Stimulated activated CD8-positive, alpha-beta memory T cell treated with anti-CD3 and anti-CD28 coated beads, Interleukin-15, amount 100 ng/mL, for 1 hour (primary cell): ENCODE measurements at places on chromosomes 2 and 18.

- DNase-seq, result no peak
Measured at GRCh38 chr2:9641641-9642040, 10.8 kb upstream of the YWHAQ start.

GRCh38 chr2:1664076-1664605 is 80.2 kb downstream of the PXDN start:
- no peak for DNase-seq

GRCh38 chr2:235059161-235059560 is 107.3 kb downstream of the SH3BP4 start:
- no peak for DNase-seq

DNA sequence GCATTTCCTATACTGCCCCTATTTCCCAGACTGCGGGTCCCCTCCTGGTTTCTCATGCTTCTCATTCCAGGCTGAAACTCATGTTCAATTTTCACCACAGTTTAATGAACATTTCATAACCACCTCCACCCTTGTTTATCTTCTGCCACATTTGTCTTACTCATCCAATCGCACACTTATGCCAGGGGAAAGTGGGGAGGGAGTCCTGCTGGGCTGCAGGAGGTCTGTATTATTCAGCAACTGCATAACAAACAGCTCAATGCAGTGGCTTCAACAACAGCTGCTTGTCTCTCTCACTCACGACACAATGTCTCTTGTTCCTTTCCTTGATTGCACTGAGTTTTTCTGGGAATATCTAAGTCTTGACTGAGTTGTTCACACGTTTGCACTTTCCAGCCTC is 106.0 kb downstream of the ZNF519 start:
- no peak for DNase-seq

- DNase-seq, result no peak
Measured at GRCh38 chr18:73615506-73615905, 532.1 kb downstream of the FBXO15 start.

DNA sequence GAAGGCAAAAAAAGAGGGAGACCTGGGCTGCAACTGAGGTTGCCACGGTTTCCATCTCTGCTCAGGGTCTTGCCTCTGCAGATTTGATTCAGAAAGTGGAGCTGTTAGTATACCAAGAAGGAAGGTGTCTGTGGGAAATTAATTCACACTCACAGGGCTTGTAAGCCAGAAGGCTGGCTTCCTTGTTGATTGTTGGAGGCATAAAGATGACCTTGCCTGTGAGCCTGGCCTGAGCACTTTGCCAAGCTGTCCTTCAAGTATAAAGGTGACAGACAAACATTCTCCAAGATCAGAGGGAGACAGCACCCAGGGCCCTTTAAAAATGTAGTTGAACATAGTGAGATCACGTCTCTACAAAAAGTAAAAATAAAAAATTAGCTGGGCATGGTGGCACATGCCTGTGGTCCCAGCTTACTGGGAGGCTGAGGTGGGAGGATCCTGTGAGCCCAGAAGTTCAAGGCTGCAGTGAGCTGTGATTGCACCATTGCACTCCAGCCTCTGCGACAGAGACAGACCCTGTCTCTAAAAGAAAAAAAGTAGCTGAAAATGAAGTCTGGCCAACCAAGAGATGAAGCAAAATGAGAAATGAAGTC is 91.2 kb upstream of the UXS1 start:
- no peak for DNase-seq

DNA sequence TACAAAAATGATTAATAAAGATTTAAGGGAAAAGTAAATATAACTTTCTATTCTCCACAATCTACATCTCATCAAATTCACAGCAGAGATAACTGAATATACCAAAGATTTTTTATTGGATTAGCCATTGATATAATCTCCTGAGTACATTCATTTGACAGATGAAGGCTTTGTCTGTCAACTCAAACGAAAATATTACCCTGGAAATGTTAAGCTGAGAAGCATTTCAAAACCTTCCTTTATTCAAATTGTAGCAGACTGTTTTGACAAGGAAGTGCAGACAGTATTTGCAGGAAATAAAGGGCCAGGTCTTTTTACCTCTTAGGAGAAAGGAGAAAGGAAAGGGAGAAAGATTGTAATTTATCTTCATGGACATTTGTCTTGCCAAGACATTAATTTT is 473.5 kb downstream of the TMEM182 start:
- no peak for DNase-seq

DNA sequence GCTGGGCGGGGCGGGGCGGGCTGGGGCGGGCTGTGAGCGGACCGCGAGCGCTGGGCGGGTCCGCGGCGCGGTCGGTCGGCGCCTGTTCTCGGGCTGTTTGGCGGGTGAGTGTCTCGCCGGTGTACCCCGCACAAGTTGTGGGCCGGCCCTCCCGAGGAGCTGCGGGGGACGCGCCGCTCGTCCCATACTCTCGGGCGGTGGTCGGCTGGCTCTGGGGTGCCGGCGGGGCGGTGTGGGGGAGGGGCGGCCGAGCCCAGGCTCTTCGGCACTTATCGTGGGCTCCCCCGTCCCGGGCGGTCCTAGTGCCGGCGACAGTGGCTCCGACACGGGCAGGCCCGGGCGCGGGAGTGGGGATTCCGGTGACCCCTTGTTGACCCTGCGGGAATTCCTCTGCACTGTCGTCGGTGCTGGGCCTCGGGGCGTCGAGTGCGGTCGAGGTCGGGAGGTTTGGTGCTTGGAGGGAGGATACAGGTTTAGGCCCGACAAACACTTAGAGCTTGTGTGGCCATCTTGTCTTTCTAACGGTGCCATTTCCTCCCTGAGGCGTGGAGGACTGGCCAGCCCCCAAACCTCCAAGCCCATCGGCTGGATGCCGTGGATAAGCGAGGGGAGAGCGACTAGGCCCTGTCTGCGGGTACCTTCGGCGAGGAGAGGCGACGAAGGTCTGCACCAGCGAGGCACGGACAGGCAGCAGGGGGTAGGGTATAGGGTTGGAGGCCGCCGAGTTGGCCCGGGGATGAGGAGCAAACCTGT is at the start of gene SEPTIN2:
TSS of gene SEPTIN2 (plus strand) at position 47 of the 753 bp plus-strand sequence. CDS start 8,308 bp downstream, outside the sequence.
- DNase-seq, result peak; percentile 55

DNA sequence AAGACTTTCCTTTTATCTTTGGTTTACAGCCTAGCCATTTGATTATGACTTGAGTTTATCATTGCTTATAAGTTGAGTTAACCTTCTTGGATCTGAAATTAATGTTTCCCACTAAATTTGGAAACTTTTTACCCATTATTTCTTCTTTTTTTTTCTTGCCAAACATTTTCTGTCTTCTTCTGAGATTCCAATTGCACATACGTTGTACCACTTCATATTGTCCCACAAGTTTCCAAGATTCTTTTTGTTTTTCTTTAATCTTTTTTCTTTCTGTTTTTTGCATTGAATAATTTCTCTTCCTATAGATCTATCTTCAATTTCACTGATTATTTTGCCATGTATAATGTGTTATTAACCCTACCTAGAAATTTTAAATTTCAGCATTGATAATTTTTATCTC is 18.6 kb downstream of the LONRF2 start:
- DNase-seq, result no peak

DNA sequence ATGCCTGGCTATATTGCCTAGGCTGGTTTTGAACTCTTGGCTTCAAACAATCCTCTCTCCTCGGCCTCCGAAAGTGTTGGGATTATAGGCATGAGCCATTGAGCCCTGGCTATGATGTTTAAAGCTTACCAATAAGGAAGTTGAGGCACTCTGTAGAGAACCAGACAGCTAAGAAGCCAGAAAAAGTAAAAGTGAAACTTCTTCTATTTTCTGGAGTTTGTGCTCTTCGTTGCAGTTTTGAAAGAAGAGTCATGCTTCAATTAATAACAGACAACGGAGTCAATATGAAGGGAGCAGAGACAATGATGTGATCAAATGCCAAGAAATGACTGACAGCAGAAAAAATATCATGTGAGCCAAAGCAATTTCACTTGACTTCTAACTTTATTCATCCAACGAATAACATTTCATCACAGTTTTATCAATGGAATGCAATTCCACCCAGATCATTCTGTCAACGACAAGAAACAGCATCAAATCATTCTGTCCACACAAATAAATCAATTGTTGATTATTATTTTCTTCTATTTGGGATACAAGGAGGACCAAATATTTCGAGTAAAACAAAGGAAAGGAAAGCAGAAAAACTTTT is 175.5 kb upstream of the CELF4 start:
- no peak for DNase-seq

GRCh38 chr2:227933884-227934283 is 62.5 kb downstream of the DAW1 start:
- no peak for DNase-seq

DNA sequence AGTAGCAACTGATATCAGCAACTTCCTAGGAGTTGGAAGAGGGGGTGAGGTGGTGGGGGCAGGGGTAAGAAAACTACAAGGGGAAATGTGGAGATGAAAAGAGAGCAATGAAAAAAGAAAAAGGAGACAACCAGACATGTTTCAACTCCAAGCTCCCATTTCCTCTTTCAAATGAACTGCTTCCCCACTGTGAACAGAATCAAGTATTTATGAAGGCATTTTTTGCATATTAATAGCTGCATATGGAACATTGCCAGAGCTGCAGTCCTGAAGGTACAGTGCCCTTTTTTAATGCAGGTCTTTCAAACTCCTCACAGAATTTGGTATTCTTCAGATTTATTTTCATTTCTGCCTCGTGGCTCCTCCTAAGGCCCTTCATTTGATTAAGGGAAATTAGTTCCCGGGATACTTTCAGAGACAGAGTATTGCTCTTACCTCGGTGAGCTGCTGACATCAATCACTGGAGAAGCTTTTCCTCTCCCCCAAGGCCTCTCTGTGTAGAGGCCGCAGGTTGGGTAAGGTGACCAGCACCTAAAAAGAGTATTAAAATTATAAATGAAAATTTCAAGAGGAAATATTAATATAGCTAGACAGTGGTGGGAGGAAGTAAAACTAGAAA is 68.4 kb downstream of the KIAA2012 start:
- DNase-seq, result no peak

DNA sequence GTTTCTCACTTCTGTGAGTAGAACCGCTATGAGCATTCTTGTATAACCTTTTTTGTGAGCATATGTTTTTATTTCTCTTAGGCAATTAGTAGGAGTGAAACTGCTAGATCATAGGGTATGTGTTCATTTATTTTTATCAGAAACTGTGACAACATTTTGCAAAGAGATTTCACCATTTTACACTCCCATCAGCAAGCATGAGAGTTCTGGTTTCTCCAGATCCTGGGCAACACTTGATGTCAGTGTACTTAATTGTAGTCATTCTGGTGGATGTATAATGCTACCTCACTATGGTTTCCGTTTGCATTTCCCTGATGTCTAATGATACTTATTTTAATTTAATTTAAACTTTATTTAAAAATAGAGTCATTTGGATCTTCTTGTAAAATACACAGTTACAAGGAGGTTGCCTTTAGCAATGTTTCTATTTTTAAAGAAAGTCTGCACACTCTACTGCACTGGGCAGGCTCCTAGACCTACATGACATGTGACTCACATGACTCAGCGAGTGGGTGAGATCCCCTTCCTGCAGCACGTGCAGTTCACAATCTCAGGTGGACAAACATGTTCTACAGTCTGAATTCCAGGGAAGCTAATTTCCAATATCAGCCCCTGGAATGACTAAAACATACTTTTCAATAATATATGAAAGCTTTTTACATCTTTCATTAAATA is 127.0 kb upstream of the BCL2L11 start:
- no peak for DNase-seq

DNA sequence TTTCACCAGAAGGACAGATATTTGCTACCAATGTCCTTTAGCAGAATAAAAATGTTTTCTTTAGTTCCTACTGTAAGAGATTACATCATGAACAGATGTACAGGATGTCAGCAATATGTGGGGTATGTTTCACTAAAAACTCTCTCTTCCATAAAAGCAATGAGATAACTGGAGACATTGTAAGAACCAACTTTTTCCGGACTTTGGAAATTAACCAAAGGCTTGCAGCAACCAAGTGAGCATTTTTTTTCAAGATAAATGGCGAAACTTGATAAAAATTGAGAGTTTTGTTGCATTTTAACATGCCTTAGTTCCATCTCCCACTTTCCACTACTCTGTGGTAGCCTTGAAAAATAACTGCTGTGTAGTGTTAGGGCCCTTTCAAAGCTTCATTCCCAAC is 429.8 kb upstream of the CDH2 start:
- no peak for DNase-seq

GRCh38 chr18:10119991-10120390 is 206.2 kb downstream of the VAPA start:
- no peak for DNase-seq

- DNase-seq, result no peak
Measured at GRCh38 chr2:10935953-10936942, 24.5 kb downstream of the KCNF1 start.

DNA sequence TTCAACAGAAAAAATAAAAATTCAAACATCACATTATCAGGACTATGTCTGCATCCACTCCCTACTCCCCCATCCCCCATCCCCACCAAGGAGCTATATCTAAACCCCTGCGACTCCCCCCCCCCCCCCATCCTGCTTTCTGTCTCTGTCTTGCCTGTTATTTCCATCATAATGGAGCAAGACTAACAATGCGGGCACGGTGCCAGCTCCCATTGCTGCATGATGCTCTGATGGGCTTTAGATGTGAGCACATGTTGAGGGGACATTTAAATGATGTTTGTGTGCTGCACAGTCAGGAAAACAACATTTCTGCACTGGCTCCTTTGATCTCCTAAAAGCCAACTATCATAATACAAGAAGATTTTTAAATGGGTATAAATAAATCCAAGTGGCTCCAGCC is 644.2 kb upstream of the SETBP1 start:
- DNase-seq, result no peak

DNA sequence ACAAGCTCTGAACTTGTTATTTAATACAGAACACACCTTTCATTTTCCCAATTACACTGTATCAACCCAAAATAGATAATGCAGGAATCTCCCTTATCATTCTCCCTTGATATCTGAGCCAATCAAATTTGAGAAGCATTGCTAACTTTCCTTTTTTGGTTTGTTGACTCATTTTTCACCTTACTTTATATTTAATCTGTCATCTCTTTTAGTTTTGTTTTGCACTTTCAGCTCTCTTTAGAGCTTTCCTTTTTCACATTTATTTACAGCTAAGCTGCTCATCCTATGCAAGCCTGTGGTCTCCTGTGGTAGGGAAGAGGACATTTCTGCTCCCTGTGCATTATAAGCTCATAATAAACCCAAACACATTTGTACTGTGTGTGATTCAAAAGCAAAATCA is 50.1 kb downstream of the ITGAV start:
- DNase-seq, result no peak

GRCh38 chr18:57051657-57052044 is 95.2 kb upstream of the BOD1L2 start:
- no peak for DNase-seq

GRCh38 chr2:24269265-24269664 is 91.1 kb downstream of the ITSN2 start:
- DNase-seq, result no peak
